Globus pallidus (tissue), 1 donor: ENCODE measurements at places on chromosomes 3 and 15.

- DNase-seq = no peak
Measured at GRCh38 chr3:126116526-126116925, 32.6 kb upstream of the SLC41A3 start.

DNA sequence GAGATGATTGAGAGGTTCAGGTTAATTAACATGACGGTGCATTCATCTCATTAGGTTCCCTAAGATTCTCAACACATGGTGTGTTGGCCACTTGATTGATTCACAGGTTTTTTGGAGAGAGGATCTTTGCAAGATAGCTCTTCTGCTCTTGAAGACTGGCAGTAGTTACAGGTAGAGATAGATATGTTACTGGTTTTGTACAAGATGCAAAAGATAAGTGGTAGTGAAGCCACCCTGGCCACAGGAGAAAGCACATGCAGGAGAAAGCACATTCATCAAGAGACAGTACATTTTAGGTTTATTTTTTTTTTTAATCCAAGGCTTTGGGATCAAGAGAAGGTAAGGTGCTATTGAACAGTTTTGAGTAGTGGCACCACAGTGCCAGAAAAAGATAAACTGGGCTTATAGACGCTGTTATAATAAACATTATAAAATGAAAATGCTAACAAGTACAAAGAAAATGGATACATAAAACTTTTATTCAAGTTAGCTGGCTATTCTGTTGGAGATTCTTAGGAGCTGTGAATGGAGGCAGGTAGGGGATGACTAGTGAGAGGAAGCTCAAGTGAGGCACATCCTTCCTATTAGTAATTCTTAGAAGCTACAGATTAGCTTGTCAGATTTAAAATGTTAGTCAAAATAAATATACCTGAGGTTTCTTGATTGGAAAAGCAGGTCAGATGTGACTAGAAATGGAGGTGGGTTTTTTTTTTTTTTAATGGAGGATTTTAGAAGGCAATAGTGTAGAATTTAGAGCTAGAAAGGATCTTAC lies 10.8 kb downstream of the SELENOT start:
- no peak for DNase-seq

- DNase-seq = no peak
Measured at GRCh38 chr15:71802770-71803169, 7.6 kb upstream of the NR2E3 start.

DNA sequence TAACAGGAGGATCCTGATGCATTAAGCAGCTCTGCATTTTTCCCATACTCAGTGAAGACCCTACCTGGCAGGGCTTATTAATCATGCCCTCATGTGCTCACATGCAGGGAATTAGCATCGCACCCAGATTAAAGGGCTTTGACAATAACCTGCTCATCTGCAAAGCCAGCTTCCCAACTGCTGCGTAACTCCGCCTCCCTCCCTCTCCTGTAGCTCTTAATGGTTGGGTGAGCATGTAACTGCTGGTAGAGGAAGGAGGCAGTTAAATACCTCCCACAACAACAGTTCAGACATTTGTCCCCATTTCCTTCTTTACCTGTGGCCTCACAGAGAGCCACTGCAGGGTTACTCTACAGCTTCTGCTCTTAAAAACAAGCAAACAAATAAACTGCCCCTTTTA lies 203.6 kb upstream of the WNT5A start:
- no peak for DNase-seq
